ENCODE measurements at places on chromosomes 2 and 18. TPM values are rescaled to one million over a fixed set of nuclear protein-coding genes. Genes with fewer than 3 reads are reported as not detected.

HRH4 gene
- polyA plus RNA-seq, result not detected

DYNAP gene
- not detected for polyA plus RNA-seq

PMAIP1 gene
- polyA plus RNA-seq, result 76.9 TPM

CCDC74A gene
- 21.3 TPM for polyA plus RNA-seq

VWA3B gene
- not detected for polyA plus RNA-seq

GLS gene
- polyA plus RNA-seq, result 37.2 TPM

REG1B gene
- not detected for polyA plus RNA-seq

GPR39 gene
- 2.1 TPM for polyA plus RNA-seq

- H3K36me3 ChIP-seq, result peaks cover 37% of the 10 kb centered on the region
- peaks cover 5% of the 10 kb centered on the region for H3K4me1 ChIP-seq
- H3K4me3 ChIP-seq, result peak overlapping the region; percentile 72
- peak overlapping the region; percentile 90 for H3K27ac ChIP-seq
- DNase-seq, result peak; percentile 36
- no peaks in the 10 kb centered on the region for H3K27me3 ChIP-seq
Measured at GRCh38 chr2:61887717-61888266, 664 bp downstream of the CCT4 start.

- H3K36me3 ChIP-seq, result no peaks in the 10 kb centered on the region
- H3K4me1 ChIP-seq, result peaks cover 4% of the 10 kb centered on the region
- DNase-seq, result no peak
- H3K27ac ChIP-seq, result no peak overlapping the region
- H3K27me3 ChIP-seq, result peaks cover 100% of the 10 kb centered on the region
Measured at GRCh38 chr2:222300726-222301052, 1.9 kb upstream of the PAX3 start.

DNA sequence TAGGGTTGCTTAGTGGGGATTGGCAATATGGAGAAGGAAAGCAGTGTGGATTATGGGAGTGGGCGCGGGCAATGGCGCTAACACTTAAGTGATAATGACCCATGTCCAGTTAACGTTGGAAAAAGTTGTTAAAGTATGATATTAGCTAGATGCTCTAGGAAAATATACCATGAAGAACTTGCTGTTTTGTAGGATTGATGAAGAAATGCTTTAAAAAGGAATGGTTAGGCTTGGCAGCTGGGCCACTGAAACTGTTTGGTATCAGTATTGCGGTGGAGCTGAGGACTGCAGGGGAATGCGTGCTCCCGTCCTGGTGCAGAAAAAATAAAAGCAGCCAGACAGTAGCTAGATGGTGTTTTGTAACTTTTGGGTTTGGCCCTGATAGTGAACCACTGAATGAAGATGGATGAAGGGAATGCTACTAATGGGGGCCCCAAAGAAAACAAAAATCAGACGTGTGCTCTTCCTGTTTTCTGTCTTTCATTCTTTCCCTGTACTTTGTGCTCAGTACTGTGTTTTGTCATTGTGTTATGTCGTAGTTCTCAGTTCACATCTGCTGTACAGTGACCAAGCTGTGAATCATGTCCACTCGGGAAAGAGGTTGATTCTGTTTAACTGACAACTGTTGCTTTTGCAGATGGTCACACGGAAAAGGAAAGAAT is 999 bp downstream of the INSIG2 start:
- peak; percentile 36 for DNase-seq
- H3K4me3 ChIP-seq, result peak overlapping the region; percentile 95
- H3K27ac ChIP-seq, result peak overlapping the region; percentile 8
- H3K4me1 ChIP-seq, result no peaks in the 10 kb centered on the region
- H3K36me3 ChIP-seq, result no peaks in the 10 kb centered on the region
- 0 out of 2 replicates have a peak, but pooled peaks cover 7% of the 10 kb centered on the region for H3K27me3 ChIP-seq

DNA sequence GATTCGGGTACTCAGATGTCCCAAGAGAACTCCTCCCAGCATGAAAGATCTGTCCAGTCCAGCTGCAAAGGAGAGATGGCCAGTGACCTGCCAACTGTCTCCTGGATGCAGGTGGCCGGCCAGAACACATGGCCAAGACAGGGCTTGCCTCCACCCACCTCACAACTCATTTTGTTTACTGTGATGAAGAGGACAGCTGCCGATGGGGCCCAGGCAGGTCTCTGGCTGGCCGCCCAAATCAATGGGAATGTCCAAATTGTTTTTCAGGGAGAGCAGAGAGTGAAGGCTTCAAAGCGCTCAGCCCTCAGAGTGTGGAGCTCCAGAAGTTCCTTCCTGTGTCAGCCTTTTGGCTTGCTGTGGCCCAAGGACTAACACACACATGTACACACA is 41.9 kb downstream of the FOSL2 start:
- H3K36me3 ChIP-seq, result no peaks in the 10 kb centered on the region
- peaks cover 7% of the 10 kb centered on the region for H3K4me1 ChIP-seq
- no peak overlapping the region for H3K27ac ChIP-seq
- DNase-seq, result no peak

- H3K4me1 ChIP-seq, result no peaks in the 10 kb centered on the region
- peak; percentile 29 for DNase-seq
- no peaks in the 10 kb centered on the region for H3K27me3 ChIP-seq
Measured at GRCh38 chr2:240869109-240869955, 708 bp downstream of the AGXT start.

GRCh38 chr2:27380626-27381545 is at the start of gene ZNF513:
Gene ZNF513, minus strand, starts transcription at chr2:27380734. Its CDS starts 208 bp downstream, at chr2:27380526.
- H3K36me3 ChIP-seq, result peaks cover 81% of the 10 kb centered on the region
- H3K27ac ChIP-seq, result peak within 1 kb of the TSS; percentile 95
- peak; percentile 99 for DNase-seq
- peak within 1 kb of the TSS; percentile 86 for H3K4me3 ChIP-seq

DNA sequence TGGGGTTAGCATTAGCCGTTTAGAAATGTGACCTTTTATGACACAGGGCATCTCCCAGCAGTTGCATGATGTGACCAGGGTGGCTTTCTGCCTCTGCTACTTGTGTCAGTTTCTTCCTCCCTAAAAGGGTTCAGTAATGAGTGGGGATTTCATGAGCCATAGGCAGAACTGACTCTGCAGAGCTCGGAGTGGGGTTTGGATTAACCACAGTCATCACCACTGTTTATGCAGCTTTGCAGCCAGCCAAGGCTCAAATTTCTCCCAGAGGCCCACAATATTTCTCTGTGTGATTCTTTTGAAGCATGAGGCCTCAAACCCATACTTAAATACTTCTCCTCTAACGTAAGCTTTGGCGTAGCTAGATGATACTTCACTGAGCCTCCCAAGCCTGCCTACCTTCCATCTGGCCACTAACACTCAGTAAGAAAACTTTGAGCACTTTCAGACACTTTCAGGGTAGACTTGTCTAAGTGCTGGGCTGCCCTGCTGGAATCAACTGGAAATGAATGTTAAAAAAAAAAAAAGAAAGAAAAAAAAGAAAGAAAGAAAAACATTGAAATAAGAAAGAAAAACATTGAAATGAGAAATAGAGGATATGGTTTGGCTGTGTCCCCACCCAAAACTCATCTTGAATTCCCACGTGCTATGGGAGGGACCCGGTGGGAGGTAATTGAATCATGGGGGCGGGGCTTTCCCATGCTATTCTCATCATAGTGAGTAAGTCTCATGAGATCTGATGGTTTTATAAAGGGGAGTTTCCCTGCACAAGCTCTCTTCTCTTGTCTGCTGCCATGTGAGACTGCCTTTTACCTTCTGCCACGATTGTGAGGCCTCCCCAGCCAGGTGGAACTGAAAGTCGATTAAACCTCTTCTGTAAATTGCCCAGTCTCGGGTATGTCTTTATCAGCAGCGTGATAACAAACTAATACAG is 11.5 kb upstream of the LAPTM4A start:
- H3K27ac ChIP-seq, result no peak overlapping the region
- H3K36me3 ChIP-seq, result no peaks in the 10 kb centered on the region
- H3K4me1 ChIP-seq, result peaks cover 10% of the 10 kb centered on the region
- no peak for DNase-seq

GRCh38 chr2:10835052-10835970 is 22.7 kb upstream of the PDIA6 start:
- peaks cover 24% of the 10 kb centered on the region for H3K4me1 ChIP-seq
- peak; percentile 82 for DNase-seq
- H3K36me3 ChIP-seq, result no peaks in the 10 kb centered on the region
- peak overlapping the region; percentile 47 for H3K4me3 ChIP-seq

DNA sequence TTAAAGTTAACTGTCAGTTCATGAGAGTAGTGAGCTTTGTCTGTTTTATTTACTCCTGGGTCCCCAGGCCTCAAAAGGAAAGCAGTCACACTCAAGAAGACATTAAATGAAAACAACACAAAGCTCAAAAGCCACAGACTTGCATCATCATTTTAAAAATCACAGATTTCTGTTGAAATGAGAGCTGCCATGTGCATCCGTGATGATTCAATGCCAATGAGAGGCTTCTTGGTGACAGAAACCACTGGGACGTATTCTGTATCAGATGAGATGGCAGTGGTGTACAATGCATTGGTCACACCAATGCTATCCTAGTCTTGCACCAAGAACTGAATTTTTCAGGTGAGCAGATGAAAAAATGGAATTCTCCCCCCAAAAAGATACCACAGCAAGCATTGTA is 204.8 kb downstream of the ANAPC1 start:
- no peak for DNase-seq
- H3K27ac ChIP-seq, result no peak overlapping the region
- no peaks in the 10 kb centered on the region for H3K27me3 ChIP-seq

- H3K36me3 ChIP-seq, result no peaks in the 10 kb centered on the region
- no peak for DNase-seq
- H3K27ac ChIP-seq, result no peak overlapping the region
- H3K4me3 ChIP-seq, result no peak overlapping the region
- no peaks in the 10 kb centered on the region for H3K4me1 ChIP-seq
Measured at GRCh38 chr2:166613226-166613625, 119.2 kb upstream of the SCN7A start.

DNA sequence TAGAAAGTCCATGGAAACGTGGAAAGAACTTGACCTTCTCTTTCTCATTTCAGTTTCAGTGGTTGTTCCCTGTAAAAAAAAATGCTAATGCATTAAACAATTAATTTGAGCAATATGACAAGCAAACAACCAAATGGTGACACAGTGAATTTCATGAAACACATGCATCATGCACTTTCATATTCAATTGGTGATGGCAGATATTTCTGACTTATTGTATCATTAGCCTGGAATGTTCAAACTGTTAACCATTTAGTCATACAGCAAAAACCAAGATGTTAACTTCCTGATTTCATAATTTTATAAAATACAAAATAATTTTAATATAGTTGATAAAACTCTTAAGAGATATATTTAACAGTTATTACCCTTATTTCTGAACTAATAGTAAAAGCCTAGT is 85.5 kb downstream of the SCN1A start:
- H3K36me3 ChIP-seq, result no peaks in the 10 kb centered on the region
- H3K4me3 ChIP-seq, result no peak overlapping the region
- H3K4me1 ChIP-seq, result no peaks in the 10 kb centered on the region
- no peak for DNase-seq

DNA sequence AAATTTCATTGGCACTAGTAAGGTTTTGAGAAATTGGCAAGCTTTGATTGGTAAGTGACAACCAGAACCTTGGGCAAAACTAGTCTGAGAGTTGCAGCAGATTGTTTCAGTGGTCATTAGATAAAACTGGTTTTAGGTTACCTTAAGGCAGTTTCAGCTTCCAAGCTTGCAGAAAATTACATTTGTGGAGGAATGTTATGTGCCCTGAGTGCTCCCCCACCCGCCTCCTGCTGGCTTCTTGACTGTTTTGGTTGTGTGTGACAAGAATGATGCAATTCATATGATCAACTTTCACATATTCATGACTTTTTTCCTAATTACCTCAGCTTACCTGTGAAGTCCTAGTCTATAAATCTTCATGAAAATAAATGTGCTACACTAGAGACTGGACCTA is 599.5 kb upstream of the ZNF804A start:
- no peak for DNase-seq
- no peaks in the 10 kb centered on the region for H3K36me3 ChIP-seq
- H3K27me3 ChIP-seq, result no peaks in the 10 kb centered on the region
- H3K4me3 ChIP-seq, result no peak overlapping the region

- no peaks in the 10 kb centered on the region for H3K36me3 ChIP-seq
- H3K4me1 ChIP-seq, result no peaks in the 10 kb centered on the region
- no peak for DNase-seq
- H3K4me3 ChIP-seq, result no peak overlapping the region
- no peaks in the 10 kb centered on the region for H3K27me3 ChIP-seq
Measured at GRCh38 chr2:23658466-23658942, 268.4 kb downstream of the ATAD2B start.

DNA sequence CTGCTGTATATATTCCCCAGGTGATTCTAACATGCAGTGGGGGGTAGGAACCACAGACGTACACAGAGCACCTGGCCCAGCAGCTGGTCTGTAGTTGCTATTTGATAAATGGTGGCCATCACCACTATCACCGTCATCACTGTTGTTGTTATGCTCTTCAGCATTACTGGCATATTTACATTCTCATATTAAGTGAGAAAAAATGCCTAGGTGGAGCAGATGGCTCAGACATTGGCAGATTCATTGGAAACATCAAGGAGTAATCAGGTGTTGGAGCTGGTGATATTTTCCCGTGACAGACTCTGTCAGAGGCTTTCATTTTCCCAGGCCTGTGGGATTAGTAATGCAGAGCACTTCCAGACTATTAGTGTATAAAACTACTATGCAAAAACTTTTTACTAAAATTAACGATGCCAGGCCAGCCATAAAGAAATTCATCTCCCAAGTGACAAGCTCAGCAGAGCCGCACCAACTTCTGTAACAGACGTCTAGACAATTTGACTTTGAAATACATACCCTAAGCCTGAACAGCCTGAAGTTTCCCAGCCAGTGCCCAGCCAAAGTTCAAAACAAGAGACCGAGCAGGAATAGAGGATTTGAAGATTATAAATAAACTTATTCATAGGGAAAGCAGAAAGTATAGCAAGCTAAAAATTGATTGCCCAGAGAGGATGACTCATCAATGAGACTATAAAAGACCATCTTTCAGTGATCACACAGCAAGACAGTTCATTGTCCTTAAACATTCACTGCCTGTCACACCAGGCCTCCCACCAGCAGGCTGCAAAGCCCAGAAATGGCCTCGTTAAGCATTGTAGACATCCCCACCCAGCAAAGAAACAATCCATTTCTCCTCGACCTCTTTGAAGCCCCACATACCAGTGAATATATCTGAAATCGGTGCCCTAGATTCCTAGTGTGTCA is 247.4 kb upstream of the CHAC2 start:
- no peak overlapping the region for H3K27ac ChIP-seq
- H3K36me3 ChIP-seq, result no peaks in the 10 kb centered on the region
- no peak for DNase-seq
- no peaks in the 10 kb centered on the region for H3K27me3 ChIP-seq
- H3K4me1 ChIP-seq, result no peaks in the 10 kb centered on the region
- H3K4me3 ChIP-seq, result no peak overlapping the region

DNA sequence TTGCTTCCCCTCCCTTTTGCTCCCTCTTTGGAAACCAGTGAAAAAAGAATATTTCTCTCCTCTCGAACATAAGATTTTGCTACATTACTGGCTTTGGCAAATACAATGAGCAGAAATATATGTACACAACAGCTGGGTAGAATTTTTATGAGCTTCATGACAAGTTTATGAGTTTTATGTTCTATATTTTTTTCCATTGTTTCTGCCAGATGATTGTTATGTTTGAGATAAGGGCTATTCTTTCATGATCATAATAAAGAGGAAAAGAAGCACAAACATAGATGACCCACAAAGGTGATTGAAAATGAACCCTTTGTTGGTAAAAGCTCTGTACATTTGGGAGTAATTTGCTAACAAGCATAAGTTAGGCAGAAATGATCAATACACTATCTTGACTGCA is 14.8 kb upstream of the TFPI start:
- H3K36me3 ChIP-seq, result peaks cover 6% of the 10 kb centered on the region
- no peaks in the 10 kb centered on the region for H3K4me1 ChIP-seq
- no peak for DNase-seq
- H3K27me3 ChIP-seq, result no peaks in the 10 kb centered on the region
- H3K4me3 ChIP-seq, result no peak overlapping the region

GRCh38 chr2:190093793-190094192 is 31.3 kb upstream of the MSTN start:
- H3K4me3 ChIP-seq, result no peak overlapping the region
- H3K27ac ChIP-seq, result no peak overlapping the region
- no peaks in the 10 kb centered on the region for H3K36me3 ChIP-seq
